Germinal center (tissue), 1 donor: ENCODE measurements at places on chromosomes 6 and 20.

DNA sequence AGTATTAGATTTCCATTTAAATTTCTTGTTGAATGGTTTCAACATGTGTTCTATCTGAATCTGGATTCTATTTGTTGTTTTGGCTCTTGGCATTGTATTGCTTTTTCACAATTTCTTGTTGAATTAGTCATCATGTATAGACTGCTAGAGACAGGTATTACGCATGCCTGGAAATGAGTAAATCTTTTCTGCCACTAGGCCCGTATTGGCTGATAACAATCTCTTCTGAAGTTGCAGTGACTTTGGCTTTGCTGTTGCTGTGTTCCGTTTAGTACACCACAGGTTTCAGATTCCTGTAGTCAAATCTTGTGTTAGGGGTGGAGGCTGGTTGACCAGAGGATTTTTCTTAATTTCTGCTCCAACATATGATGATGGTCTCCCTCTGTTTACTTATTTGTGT lies 1339.4 kb downstream of the GRIK2 start:
- DNase-seq = no peak

GRCh38 chr6:166760288-166760687 lies 133.2 kb upstream of the RPS6KA2 start:
- DNase-seq = no peak

- no peak for DNase-seq
Observed at GRCh38 chr6:35147026-35147425, 5.9 kb upstream of the TCP11 start.

GRCh38 chr6:148701375-148701774 lies 45.5 kb upstream of the UST start:
- DNase-seq = no peak

DNA sequence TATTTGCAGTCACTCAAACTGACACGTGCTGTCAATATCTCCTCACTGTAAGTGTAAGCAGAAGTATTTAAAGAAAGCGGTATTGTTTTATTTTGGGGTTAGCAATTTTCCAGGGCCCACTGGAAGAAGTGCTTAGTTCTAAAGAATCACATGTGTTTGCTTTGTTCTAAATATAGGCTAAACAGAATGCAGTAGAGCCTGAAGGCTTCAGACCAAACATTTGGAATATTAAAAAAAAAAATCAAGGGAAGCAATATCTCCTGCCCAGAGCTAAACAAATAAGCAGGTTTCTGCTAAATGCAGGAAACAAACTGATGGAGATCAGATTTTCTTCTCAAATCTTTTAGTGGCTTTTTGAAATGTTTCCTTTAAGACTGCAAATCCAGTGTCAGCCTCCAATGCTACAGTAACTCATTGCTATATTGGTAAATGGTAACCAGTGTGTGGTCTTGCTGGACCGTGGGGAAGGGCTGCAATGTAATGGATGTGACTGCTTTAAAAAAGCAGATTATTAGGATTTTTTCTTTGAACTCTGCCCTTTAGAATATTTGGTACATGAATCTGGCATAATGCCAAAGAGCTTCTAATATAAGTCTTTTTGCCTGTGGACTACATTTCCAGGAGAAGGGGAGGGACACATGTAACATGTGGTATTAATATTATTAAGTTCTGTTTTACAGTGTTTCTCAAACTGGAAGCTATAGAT lies 317.1 kb upstream of the FERMT1 start:
- no peak for DNase-seq

GRCh38 chr6:100246206-100246605 lies 218.5 kb downstream of the SIM1 start:
- DNase-seq = no peak

DNA sequence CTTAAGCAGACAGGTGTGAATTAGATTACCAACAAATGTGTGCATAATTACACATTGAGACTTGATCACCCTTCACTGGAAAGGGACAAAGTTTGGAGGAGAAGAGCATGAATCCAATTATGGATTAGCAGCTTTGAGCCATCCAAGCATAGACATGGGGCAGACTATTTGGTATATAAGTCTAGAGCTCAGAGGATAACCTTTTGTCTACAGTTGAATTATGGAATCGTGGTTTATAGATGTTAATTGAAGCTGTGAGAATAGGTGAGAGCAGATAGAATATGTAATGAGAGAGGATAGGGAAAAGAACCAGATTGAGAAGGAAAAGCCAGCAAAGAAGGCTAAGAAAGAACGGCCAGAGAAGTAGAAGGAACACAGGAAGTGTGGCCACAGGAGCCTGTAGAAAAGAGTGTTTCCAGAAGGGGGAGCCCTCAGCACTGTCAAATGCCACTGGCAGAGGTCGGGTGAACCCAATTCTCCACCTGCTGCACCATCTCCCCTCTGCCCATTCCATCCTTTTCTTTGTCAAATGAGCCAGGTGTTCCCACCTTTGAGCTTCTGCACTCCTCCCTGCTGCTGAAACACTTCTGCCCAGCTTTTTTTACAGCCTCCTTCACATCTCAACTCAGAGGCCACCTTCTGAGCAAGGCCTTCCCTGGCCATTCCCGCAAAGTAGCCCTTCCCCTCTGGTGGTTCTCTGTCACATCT lies 7.3 kb downstream of the DNTTIP1 start:
- peak; percentile 72 for DNase-seq

- DNase-seq = no peak
Observed at GRCh38 chr6:129578315-129578714, 131.7 kb downstream of the ARHGAP18 start.

- DNase-seq = no peak
Observed at GRCh38 chr6:39402239-39402751, 79.8 kb upstream of the KCNK16 start.

- DNase-seq = no peak
Observed at GRCh38 chr6:29954272-29954671, 11.9 kb downstream of the HLA-A start.
